ENCODE measurements at places on chromosomes 1 and 21.

GRCh38 chr1:220701974-220702373 lies 11.8 kb downstream of the C1orf115 start:
- DNase-seq: no peak

DNA sequence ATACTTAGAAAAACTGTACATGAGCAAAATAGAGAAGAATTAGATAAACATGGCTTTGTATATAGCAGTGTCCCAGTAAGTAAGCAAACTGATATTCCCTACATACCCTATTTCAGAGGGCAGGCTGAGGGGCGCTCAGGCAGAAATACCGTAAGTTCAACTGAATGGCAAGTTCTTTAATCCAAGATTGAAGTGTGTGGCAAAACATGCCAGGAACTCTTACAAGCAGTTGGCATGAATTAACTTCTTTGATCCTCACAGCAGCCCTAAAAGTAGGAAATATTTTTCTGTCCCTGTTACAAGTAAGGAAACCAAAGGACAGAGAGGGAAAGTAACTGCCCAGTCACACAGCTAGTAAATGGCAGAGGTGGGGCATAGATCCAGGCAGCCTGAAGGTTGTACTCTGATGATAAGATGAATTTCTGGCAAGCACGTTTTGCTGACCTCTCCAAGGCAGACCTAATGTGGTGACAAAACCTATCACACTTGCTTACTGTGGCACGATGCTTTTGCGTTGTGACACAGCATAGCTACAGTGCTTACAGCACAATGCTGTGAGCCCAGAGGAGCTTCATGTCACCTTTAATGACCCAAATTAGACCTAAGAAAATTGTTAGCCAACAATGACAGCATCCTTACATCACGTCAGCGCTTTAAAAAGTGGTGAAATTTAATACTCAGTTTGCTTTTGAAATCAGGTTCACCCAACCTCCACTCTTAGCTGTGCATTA lies 35.0 kb upstream of the THEM4 start:
- no peak for DNase-seq

- no peak for DNase-seq
These were observed 97.4 kb upstream of the DUSP10 start for GRCh38 chr1:221839321-221839720.

DNA sequence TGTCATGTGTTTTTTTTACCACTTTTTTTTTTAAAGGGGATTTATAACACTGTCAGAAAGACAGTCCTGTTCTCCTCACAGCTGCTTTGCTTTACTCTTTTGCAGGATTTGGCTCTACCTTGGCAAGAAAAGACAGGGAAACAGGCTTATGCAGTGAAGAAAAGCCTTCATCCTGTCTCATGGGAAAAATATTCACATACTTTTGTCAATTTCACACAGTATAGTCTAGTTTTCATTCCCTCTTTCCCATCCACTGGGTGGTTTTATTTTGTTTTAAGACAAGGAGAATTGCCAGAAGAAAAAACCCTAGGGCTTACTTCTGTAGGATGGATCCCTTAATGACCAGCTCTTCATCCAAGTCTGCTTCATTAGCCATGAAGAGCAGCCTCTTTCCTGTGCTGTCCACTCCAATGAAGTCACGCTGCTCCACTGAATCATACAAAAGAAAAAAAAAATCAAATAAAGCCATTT lies 60.0 kb downstream of the EIF2B3 start:
- DNase-seq: no peak

- DNase-seq: peak; percentile 17
These were observed 359 bp downstream of the LRRC3 start for GRCh38 chr21:44455524-44456213.

DNA sequence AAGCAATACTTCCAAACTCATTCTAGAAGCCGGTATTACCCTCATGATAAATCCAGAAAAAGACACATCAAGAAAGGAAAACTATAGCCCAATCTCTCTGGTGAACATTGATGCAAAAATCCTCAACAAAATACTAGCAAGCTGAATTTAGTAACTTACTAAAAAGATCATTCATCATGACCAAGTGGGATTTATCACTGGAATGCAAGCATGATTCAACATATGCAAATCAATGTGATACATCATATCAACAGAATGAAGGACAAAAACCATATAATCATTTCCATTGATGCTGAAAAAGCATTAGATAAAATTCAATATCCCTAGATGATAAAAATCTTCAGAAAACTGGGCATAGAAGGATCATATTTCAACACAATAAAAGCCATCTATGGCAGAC lies 402.9 kb downstream of the TGFB2 start:
- no peak for DNase-seq

DNA sequence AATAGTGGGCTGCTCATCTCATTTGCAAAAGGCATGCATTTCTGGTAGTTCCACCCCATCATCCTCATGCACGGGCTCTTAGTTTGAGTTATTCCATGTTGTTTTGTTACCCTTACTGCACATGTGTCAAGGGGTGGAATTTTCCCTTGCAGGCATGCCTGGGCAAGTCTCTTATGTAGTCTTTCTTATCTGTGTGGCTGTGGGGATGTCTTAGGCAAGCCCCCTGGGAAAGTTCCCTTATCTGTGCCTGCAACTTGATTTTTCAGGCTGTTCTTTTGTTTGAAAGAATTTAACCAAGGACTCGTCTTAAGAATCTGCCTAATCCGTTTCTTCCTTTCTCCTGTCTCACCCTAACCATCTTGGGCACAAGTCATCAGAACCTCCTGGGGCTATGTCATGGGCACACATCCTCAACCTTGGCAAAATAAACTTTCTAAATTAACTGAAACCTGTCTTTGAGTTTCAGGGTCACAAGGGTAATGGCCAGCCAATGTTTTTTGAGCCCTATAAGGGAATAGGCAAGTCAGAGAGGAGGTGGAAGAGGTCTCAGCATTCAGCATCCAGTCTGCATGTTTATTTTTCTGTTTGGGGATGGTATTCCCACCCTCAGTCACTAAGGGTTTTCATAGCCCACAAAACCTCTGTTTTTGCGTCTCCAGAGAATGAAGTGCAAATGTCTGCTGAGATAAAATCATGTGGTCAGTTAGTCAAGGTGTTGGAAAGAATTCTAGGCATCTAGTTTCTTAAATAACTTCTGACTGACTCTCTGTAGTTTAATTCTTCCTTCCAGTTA lies 579.7 kb downstream of the PLA2G4A start:
- DNase-seq: no peak

- DNase-seq: no peak
These were observed 1.1 kb upstream of the TRPM2 start for GRCh38 chr21:44352253-44352860.

- no peak for DNase-seq
These were observed 11.8 kb downstream of the KANK4 start for GRCh38 chr1:62307446-62307845.

DNA sequence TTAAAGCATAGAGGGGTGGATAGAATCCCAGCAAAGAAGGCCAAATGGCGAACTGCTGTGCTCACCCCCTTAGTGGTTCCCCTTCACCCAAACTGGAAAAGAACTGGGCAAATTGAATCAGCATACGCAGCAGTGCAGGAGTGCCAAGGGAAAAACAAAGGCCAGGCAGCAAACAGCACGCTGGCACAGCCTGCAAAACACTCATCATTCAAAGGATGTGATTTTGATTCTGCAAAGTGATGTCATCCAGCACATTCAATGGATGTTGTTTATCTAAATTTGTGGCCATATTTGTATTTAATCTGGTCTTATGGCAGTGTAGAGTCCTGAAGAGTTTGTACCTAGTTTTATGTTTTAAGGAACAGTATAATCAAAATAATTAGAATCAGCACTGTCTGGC lies 71.8 kb upstream of the ECE1 start:
- DNase-seq: no peak

DNA sequence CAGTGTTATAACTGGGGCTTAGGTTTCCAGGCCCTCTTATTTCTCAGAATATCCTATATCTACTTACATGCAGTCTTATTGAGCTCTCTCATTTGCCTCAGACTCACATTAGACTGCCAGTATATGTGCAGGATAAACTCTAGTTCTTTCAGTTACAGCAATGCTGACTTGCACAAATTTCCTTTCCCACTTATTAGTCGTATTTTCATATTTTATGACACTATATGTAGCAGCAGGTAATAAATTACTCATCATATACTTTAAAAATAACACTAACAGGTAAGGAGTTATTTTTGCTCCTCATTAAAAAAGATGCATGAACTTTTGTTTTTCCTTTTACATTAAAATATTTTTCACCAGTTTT lies 65.7 kb downstream of the GADD45A start:
- no peak for DNase-seq

DNA sequence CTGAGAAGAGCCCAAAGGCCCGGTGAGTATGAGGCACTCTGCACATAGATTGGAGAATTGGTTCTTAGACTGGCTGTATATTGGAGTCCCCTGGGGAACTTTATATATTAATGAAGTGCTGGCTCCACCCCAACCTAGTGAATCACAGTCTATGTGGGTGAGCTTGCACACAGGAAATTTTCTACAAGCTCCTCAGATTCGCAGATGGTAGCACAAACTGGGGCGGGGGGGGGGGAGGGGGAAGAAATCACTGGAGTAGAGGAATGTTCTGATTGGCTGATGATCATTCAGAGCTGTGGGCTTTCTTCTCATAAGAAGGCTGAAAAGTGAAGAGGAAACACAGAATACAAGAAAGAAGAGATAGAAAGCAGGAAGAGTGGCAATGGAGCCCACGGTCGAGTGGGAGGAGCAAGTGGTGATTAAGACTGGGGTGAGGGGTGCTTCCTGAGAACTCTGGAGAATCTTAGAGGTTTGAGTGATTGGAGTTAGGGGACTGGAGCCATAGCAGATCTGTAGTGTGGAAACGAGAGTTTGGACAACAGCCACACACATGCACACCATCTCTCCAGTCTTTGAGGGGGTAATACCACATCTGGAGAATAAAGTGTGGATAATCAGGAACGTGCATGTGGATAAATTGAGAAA lies 465.9 kb upstream of the DAB1 start:
- no peak for DNase-seq

GRCh38 chr1:175367896-175368295 lies 175.3 kb upstream of the KIAA0040 start:
- no peak for DNase-seq

GRCh38 chr1:233025567-233025966 lies 75.2 kb downstream of the NTPCR start:
- no peak for DNase-seq

- DNase-seq: no peak
These were observed 5.0 kb upstream of the RNF11 start for GRCh38 chr1:51231120-51231519.

- DNase-seq: no peak
These were observed at the start of gene SLC45A3 for GRCh38 chr1:205680073-205680851. Gene SLC45A3, minus strand, starts transcription at chr1:205680509. Its CDS starts 15,853 bp downstream, at chr1:205664656.

- no peak for DNase-seq
These were observed 89.7 kb upstream of the IFFO2 start for GRCh38 chr1:19045898-19046880.

- no peak for DNase-seq
These were observed 10.4 kb downstream of the ARHGEF11 start for GRCh38 chr1:157035121-157035520.

DNA sequence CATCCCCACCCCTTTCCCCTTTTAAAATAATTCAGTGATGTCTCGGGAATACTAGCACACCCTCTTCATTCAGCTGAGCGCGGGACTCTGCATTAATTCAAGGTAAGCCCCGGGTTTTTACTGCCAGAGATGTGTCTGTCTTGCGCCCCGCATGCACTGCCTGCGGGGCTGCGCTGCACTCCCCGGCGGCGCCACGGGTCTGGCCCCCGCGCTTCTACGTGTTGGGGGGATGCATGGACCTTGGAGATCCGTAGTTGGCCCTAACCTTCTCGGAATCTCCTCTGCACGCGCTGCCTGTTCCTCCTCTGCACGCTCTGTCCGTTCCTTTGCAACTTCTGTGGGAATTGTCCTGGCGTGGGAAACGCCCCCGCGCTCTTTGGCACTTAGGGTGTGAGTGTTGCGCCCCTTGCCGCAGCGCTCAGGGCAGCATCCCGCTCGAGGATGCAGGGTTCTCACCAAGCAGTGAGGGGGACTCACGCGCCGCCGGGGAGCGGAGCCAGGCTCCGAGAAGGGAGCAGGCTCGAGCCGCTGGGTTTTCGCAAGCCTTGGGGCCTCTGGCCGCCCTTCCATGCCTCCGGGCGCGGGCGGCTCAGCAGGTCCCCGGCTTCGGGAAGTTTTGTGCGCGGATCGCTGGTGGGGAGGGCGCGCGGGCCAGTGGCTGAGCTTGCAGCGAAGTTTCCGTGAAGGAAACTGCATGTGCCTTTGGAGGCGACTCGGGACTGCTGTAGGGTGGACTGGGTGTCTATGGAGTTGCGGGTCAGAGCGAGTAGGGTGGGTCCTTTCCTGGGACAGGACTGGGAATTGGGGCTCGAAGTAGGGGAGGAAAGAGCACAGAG lies 165.1 kb upstream of the CACNA1E start:
- no peak for DNase-seq

DNA sequence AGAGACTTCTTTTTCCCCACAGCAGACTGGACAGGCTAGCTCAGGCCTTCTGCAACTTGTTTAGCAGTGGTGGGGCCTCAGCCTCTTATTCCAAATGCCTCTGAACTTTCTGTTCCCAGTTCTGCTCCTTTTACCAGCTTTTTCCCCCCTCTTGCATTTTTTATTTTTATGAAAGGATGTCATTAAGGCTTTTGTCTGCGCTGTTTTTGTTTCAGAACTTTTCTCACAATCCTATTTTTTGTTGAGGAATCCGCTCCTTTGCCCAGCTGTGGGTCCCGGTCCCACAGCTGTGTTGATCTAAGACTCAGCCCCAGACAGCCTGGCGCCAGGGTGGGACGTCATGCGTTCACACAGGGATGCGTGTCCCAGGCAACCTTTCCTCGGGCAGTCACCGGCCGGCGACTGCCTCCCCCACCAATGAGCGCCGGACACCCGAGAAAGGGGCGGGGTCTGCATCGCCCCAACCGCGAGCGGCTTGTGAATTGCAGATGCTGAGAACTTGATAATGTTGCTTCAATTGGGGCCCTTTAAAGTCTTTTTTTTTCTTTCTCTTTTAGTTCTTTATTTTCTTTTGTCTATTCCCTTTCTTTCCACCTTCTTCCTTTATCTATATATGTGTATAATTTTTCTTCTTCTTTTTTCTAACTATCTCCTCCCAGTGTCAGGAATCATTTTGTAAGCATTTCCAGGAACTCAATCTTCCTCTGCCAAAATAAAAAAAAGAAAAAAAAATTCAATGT lies 3.0 kb upstream of the ID3 start:
- DNase-seq: no peak

- no peak for DNase-seq
These were observed 20.1 kb downstream of the GALNT2 start for GRCh38 chr1:230087028-230087716.

GRCh38 chr1:179030130-179030529 lies 4.4 kb downstream of the FAM20B start:
- DNase-seq: no peak

DNA sequence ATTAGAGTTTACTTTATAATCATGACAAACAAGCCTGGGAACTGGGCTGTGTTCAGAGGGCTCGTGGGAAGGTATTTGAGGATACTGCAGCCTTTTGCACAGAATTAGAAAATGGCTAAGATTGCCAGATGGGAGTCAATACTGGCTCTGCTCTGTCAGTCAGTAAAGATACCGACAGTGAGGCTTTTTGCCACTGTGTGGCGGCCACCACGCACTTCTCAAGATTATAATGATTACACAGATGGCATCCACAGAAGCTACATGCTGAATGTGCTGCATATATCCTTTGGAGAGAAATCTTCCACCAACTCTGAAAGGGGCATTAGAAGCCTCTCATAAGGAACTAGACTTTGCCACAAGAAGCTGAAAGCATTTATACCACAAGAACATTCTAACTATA lies 213.4 kb upstream of the PTBP2 start:
- DNase-seq: no peak

- DNase-seq: no peak
These were observed 41.4 kb upstream of the COL6A2 start for GRCh38 chr21:46056450-46056903.

- no peak for DNase-seq
These were observed 85.8 kb upstream of the TMPRSS2 start for GRCh38 chr21:41593760-41594138.

GRCh38 chr1:17878837-17879236 lies 123.7 kb downstream of the ACTL8 start:
- DNase-seq: no peak
